ENCODE measurements at places on chromosomes 7 and 10.

DNA sequence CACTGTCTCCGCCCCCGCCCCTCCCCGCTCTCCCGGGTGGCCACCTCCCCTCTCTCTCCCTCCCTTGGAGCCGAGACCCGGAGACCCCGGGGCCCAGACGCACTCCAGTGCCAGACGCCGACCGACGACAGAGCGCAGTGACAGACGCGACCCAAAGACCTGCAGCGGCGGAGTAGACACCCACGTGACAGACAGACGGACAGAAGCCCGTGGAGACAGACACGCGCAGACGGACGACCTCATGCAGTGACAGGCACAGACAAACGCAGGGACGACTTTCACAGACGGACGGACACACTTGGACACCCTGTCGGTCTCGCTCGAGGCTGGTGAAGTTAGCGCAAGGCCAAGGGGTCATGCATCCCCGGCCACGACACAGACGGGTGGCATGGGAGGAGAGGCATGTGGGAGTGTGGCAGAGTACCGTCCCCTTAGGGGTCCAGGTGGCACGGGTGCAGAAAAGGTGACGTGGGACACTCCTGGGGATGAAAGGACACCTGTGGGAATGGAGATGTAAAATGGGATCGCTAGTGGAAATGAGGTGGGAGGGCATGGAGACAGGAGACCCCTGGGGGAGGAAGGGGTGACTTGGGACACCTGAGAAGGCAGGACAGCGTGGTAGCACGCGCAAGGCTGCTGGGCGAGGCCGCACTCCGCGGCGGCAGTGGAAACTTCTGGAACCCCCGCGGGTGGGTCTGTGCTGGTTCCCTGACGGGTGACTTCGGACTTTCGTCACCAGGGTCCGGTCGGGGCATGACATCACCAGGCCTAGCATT, 456 bp upstream of the ACHE start:
- peak; percentile 22 for DNase-seq

DNA sequence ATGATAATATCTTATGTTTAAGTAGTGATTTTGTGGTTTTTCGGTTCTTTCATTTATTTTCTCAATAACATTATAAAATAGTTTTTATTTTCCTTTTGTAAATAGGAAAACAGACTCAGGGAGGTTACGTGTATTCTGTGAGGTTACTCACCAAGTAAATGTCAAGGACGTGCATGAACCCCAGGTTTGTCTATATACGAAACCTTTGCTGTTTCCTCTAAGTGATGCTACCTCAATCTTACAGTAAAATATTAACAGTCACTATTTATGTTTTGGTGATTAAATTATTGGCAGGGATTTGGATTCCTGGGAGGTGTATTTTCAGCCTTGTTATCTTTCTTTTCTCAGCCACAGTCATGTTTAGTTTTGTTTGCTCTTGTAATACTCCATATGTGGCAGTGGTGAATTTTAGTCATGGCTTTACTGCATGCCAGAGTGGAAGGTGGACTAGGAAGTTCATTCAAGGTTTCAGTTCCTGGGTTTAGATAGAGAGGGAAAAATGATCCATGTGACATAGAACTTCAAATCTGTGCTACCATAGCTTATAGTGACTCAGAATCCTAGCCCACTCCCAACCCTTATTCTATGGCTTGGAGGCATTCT, 139.9 kb downstream of the ARL4A start:
- no peak for DNase-seq

- DNase-seq = no peak
Measured at GRCh38 chr10:92691591-92692079, 1.9 kb downstream of the HHEX start.

- DNase-seq = peak; percentile 15
Measured at GRCh38 chr7:6705959-6706665, 635 bp downstream of the ZNF12 start.

- DNase-seq = no peak
Measured at GRCh38 chr7:118436663-118437062, 212.2 kb downstream of the ANKRD7 start.

GRCh38 chr10:27503498-27504006, 552 bp upstream of the RAB18 start:
- no peak for DNase-seq

GRCh38 chr10:114166043-114166442, 8.0 kb downstream of the CCDC186 start:
- no peak for DNase-seq

GRCh38 chr10:75013522-75013921, 97.9 kb upstream of the SAMD8 start:
- DNase-seq = no peak

DNA sequence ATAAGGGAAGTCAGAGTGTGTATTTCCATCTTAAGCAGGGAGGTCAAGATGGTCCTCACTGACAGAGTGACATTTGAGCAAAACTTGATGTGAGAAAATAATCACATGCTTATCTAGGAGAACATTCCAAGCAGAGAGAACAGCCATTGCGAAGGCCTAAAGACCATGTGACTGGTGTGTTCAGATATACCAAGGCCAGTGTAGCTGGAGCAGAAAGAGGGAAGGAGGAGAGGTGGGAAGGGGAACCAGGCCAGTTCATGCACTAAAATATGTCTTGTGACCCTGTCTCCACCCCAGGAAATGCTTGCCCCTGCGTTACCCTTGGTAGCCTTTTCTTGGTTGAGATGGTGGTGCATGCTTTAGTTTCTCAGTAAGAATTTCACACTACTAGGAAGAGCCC, 77.4 kb downstream of the CACNB2 start:
- no peak for DNase-seq

GRCh38 chr10:114256008-114256765, 17.1 kb downstream of the VWA2 start:
- no peak for DNase-seq

DNA sequence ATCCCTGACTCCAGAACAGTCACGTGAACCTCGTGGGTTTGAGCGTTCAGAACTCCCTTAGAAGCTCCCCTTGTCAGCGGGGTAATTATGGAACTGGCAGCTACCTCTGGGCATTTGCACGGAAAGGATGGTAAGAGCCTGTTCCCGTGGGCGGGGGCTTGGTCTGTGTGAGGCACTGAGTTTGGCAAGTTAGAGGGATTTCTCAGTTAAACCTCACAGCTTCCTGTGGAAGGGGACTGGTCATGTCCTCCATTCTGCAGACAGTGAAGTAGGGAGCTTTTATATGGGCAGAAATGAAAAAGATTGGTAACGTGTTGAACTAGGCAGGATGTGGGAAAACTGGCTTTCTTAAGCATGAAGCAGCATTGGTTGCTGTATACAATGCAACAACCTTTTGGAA, 16.0 kb downstream of the PALD1 start:
- DNase-seq = no peak

DNA sequence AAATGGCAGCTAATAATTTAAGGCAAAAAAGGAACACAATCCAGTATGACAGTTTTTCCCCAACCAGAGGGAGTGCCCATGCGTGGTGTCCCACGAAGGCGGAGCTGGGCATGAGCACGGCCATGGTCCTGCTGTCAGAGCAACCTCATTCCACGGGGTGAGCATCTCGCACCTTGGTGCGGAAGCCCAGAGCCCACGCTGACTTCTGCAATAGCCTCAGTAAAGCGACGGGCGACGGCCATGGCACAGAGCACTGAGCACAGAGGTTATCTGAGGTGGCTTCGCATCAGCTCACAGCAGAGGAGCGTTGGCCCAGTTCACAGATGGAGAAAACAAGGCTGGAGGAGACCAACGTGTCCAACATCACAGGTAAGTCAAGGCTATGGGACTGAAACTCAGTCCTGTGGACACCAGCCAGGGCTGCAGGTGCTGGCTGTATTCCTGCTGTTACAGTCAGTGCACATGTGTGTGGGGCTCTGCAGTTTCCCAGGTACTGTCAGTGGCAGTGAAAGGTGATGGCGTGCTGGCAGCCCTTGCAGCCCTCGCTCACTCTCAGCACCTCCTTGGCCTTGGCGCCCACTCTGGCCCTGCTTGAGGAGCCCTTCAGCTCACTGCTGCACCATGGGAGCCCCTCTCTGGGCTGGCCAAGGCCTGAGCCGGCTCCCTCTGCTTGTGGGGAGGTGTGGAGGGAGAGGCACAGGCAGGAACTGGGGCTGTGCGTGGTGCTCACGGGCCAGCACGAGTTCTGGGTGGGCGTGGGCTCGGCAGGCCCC, 525.6 kb downstream of the PTPRN2 start:
- no peak for DNase-seq

DNA sequence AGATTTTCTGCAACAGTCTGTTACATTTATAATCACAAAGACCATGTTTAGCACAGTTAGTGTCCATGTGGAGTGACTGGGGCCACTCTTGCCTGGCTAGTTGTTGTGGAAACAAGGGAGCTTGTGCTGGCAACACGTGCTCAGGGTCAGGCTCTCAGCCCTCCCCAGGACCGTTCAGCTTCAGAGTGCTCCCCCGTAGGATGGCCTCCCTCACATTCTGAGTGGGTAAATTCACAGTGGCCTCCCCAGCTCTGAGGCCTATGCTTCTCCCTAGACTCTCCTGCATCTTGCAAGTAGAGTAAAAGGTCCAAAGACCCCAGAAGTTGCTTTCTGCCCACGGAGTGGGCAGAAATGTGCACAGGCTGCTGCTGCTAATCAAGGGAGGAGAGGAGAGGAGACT, 122.3 kb downstream of the ADCY1 start:
- DNase-seq = no peak

- no peak for DNase-seq
Measured at GRCh38 chr7:18350678-18351077, 144.9 kb upstream of the HDAC9 start.

- DNase-seq = no peak
Measured at GRCh38 chr10:6128087-6128486, 39.3 kb downstream of the RBM17 start.

- no peak for DNase-seq
Measured at GRCh38 chr7:139471740-139472353, 11.6 kb downstream of the KLRG2 start.

GRCh38 chr10:105691811-105692210, 1050.7 kb downstream of the SORCS3 start:
- DNase-seq = no peak

DNA sequence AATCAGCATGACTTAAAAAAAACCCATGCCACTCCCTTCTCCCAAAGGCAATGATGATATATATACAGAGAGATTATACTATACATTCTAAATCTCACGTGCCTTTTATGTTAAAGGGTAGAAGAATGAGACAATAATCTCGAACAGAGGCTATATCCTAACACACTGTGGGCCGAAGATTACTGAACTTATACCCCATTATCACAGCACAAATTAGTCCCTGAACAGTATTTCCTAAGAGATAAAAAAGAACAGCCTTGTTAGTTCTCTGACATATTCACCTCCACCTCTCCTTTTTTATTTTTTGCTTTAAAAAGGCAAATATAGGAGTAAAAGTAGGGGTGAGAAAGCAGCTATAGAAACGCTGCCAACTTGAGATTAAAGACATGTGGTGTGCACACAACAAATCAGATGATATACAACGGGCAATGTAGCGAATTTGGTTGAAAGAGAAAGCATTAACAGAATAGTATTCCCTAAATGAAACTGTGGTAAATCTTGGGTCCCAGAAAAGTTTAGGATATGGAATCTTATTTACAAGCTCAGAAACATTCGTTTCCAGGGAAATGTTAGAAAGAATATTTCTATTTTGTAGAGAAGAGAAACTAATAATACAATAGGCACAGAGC, 69.5 kb downstream of the JMJD1C start:
- DNase-seq = no peak

GRCh38 chr10:106712988-106713387, 451.5 kb downstream of the SORCS1 start:
- DNase-seq = no peak

DNA sequence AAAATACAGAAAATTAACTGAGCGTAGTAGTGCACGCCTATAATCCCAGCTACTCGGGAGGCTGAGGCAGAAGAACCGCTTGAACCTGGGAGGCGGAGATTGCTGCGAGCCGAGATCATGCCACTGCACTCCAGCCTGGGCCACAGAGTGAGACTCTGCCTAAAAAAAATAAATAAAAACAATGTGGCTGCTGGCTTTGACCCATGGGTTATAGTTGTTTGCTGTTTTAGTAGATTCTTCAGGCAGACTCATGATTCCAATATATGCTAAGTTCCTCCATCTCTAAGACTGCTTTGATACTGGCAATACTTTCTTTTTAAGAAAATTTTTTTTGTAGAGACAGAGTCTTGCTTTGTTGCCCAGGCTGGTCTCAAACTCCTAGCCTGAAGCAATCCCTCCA, 8.4 kb downstream of the OLAH start:
- no peak for DNase-seq

DNA sequence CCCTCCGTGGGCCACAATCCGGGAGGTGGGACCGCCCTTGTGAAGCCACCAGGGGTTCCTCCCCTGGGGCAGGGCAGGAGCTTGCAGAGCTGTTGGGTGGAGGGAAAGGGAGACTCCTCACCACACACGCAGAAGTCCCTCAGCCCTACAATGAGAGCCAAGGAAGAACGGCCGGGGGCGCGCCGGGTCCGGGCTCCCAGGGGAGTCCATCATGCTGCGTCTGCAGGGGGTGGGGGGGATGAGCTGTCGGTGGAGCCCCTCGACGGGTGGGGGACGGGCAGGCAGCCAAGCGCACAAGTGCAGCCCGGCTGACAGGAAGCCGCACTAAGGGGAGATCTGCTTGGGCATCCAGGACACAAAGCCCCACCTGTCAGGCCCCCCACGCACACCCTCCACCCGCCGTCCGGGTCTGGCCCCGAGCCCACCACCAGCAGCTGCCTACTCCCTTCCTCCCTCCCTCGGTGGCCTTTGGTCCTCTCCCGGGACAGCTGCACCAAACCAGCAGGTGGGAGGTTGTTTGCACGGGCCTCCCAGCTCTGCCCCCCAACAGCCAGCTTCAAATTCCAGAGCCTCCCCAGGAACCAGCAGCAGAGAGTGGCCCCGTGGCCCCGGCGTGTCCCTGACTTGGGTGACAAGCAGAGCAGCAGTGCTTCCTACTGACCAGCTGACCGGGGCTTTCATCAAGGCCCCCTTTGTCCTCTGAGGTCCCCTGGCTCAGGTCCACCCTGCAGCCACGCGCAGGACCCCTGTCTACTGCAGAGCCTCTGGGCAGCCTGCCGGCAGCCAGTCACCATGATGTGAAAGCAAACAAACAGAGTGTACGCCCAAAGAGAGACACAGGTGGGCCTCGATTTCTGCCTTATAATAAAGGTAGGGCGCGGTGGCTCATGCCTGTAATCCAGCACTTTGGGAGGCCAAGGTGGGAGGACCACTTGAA, 50.3 kb downstream of the HIP1 start:
- no peak for DNase-seq

GRCh38 chr7:13946181-13946580, 43.3 kb downstream of the ETV1 start:
- no peak for DNase-seq
